Muscle of back (tissue), 13 donors: ENCODE measurements at places on chromosomes 2 and 18. TPM values are rescaled to one million over a fixed set of nuclear protein-coding genes. Genes with fewer than 3 reads are reported as not detected.
A peak's percentile ranks its signal among the peaks of the same experiment; 100 is the strongest.

Gene ZNF516
- polyA plus RNA-seq, result 40.6 TPM

- DNase-seq, result no peak
These were observed 15.5 kb downstream of the ITPRID2 start for GRCh38 chr2:181907057-181907456.

Gene SAG
- polyA plus RNA-seq, result 0.18 TPM

Gene SCYGR4
- not detected for polyA plus RNA-seq

DNA sequence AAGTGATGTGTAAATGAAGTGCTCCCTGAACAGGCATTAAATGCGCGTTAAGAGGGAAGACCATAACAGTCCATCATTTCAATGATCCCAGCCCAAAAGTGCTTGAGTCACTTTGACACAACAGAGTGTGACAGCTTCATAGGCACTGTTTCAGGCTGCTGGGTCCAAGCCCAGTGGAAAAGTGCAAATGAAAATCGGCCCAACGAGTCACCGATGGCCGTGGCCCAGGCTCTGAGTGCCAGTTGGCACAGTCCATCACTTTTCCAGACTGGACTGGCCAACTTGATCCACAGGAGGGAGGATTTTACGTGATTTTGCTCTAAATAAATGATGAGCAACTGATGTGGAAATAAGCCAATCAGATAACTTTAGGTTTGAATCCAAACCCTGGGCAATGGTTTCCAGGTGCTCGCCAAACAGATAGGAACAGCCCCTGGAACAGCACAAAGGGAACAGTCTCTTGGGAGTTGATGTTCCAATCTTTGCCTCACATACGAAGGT is 114.0 kb downstream of the SP3 start:
- DNase-seq, result peak; percentile 77

GRCh38 chr18:21833604-21834298 is 93.2 kb downstream of the MIB1 start:
- DNase-seq, result no peak

Gene TMEM247
- not detected for polyA plus RNA-seq

DNA sequence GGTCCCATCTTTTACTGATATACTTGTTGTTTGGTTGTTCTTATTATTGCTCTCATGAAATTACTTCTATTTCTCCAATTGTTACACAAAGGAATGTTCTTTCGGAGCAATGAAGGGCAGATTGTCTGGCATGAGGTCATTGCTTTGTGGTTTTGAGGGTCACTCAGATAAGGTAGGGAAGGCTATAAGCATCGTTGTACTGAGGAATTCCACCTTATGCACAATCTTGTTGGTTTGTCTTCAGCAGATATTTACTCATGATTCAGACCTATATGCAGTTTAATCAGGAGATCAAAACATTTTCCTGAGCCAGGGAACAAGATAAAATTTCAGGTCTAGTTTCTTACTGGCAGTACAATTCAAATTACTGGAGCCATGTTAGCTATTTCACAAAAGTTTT is 163.0 kb upstream of the SPHKAP start:
- DNase-seq, result no peak

DNA sequence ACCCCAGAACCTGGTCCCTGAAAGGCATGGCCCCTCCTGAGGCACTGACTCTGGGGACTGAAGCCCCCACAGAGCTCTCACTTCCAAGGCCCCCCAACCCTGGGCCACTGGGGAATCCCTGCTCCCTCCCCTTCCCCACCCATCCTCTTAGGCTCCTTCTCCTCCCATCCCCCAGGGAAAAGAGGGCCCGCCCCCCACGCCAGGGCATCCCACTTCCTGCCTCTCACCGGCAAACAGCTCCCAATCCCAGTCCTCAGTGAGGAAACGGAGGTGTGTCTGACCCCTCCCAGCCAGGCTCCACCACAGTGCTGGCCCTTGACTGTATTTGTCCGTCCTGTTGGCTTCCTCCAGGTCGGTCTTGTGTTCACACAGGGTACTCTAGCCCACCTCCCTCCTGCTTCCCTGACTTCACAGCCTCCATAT is 35.0 kb upstream of the PTMA start:
- no peak for DNase-seq

DNA sequence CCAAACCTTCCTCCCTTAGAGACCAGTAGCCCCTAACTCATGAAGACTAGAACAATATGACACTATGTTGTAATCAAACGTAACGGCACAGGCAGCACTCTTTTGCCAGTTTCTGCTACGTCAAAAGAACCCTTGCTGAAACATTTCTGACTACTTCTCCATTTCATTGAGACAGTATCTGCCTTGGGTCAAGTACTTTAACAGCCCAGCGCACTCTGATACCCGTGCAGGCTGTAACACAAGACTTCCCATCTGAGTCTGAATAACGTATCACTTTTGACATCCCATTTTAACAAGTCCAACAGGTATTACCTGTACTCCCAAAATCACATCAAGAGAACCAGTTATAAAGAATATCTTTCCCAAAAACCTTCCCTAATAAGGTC is 38.4 kb downstream of the TBC1D8 start:
- DNase-seq, result no peak

DNA sequence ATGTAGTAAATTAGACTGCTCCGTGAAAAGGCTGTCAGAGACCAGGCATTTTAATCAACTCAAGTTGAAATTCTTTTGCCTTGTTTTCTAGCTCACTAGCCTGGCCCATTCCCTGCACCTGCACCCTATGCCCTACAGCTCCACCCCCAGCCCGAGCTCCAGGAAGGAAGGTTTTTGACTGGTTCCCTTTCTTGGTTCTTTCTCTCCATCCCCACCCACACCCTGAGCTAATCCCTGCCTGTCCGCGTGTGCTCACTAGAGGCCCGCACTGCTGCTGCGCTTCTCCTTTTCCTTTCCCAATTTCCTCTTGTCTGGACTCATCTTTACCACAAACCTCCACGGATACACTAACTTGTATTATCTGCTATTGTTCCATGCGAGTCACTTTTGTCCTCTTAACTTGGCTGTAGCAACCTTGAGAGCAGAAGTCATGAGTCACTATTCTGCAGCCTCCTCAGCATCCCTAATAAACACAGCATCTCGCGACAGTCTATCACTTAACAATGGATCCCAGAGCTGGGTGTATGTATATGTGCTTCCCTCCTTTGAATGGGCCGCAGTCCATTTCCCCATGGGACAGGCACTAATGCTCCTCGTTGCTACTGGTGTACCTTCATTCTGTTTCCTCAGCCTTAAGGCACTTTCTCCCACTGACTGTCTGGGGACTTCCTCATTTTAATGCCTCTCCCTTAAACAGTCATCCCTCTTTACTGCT is 36.5 kb downstream of the COLEC12 start:
- DNase-seq, result peak; percentile 43

Gene FER1L5
- 0.80 TPM for polyA plus RNA-seq

DNA sequence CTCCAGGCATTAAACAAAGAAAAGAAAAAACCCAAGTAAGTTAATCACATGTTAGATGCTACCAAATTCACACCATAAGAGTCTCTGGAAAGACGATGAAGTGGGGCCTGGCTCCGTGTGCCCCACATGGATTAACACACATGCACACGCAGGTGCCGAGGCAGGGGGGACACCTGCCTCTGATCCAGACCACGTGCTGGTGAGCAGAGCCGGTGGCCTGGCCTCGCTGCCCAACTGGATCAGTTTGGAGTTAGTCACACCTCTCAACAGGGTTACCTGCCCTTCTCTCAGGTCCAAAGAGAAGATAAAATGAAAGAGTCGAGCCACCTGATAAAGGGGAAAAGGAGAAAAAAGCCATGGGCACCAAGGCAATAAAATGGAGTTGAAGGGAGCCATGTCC is 40.5 kb downstream of the MRPL35 start:
- no peak for DNase-seq

- DNase-seq, result no peak
These were observed 2.4 kb downstream of the GLS start for GRCh38 chr2:190882856-190883582.

Gene IL36B
- not detected for polyA plus RNA-seq

Gene SPDYA
- polyA plus RNA-seq, result 2.2 TPM

- DNase-seq, result peak; percentile 69
These were observed 1.2 kb downstream of the PIEZO2 start for GRCh38 chr18:11147962-11148679.

- DNase-seq, result no peak
These were observed 450.9 kb upstream of the MYT1L start for GRCh38 chr2:2782007-2782406.

DNA sequence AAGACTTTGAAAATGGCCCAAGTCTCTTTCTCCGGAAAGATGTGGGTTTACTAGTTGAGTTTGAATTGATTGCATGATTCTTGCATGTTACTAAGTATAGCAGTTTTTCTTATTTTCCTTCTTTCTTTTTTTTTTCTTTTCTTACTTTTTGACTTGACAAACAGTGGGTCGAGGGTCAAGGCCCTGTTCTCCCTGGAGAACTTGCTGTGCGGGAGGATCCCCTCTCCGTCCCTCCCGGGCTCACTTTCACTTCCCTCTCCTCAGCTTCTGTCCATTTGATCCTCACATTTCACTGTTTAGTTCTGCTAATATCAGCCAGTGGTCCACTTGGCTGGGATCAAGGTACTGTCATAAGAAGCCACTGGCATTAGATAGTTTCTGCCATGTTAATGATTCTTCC is 767.4 kb downstream of the TDRD15 start:
- DNase-seq, result no peak

DNA sequence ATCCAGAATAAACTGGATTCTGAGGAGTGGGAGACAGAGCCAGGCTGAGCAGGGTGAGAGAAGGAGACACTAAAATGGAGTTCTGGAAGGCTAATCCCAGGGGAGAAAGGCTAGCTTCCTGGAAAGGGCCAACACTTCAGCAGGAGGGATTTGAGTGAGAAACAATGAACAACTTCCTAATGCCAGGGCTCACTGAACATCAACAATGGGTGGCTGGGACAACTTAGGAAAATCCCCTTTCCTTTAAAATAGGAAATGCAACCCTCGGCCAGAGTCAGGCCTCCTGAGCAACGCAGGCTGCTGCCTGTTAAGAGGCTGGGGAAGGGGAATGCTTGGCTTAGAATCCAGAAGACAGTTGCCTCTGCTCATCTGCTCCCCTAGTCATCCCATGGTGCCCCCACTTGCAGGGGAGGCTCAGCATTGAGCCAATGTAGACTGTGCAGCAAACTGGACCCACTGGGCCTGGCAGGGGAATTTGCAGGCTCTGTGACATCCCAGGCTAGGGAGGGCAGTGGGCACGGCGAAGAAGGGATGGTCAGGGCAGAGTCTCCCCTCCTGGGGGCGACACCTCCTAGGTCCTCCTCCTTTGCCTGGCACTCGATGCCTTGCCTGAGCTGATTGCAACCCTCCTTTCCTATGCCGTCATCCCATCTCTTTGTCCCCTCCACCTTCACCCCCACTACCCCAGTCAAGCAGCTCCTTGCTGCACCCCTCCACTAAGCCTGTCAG is 182.5 kb downstream of the TNS1 start:
- DNase-seq, result peak; percentile 49

DNA sequence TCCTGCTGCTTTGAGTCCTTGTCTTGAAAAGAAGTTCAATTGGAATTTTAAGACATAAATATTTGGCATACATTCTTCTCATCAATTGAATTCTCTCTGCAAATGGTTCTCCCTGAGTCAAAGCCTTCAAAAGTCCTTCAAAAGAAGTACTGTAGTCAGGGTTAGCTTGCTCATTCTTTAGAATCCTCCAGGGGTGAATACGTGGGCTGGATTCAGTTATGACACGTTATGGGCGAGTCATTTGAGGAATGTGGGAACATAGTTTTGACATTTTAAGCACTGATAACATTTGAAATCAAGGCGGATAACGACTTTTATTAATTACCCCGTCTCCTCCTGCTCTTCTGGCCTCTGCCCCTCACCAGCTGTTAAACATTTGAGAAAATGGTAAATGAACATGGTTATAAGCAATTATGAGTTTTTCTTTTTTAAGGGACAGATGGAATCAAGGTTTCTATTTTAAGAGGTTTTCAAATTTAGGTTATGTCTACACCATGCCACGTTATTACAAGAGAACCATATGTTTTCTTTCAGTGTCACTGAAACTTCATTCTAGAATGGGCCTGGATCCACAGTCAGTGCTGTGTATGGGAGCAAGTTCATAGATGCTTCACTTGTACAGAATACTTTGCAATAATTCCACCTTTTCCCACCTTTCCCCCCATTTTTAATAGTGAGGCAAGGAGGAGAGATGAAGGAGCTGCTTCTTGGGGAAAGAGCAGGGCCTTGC is 273.1 kb downstream of the TSN start:
- no peak for DNase-seq

GRCh38 chr2:153818242-153818641 is 53.5 kb upstream of the GALNT13 start:
- no peak for DNase-seq

Gene TSPYL6
- 0.08 TPM for polyA plus RNA-seq

DNA sequence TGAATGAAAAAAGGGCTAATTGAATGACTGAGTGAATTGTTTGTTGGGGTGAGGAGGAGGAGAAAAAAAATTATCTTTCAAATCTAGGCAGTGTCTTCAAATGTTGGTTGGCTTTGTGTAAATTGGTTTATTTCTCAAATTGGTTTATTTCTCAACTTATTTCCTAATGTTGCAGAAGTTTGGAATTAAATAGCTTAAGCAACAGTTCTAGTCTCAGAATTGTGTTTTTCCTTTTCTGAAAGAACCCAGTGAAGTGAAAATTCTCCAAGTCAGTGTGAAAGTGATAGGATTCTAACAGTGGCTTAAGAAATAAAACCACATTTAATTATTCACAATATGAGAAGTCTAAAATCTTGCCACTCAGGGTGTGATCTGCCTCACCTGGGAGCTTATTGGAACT is 54.6 kb upstream of the LYPD6B start:
- no peak for DNase-seq

Gene C2orf15
- polyA plus RNA-seq, result 0.71 TPM

Gene PDE11A
- polyA plus RNA-seq, result 0.78 TPM

GRCh38 chr2:219637842-219638185 is 10.4 kb downstream of the SLC4A3 start:
- no peak for DNase-seq

GRCh38 chr18:55509631-55510324 is 78.2 kb downstream of the TCF4 start:
- peak; percentile 47 for DNase-seq

Gene ACOXL
- 0.27 TPM for polyA plus RNA-seq

DNA sequence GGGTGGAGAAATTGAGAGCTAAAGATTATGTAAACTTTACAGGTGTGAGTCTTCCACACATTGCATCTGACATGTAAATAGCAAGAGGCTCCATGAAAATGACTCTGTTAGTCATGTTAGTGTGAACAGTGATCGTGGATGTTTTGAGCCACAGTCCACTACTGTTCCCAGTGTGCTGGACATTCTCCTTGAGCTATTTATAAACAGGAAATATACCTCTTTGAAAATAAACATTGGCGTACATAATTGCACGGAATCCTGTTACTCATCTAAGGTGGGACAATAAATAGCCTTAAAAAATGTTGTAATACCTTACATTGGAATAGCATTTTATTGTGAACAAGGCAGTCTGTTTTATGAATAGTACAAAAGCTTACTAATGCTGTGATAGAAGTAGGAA is 37.0 kb downstream of the LIMS1 start:
- DNase-seq, result no peak

- DNase-seq, result no peak
These were observed 105.4 kb upstream of the LCLAT1 start for GRCh38 chr2:30341500-30342267.

GRCh38 chr2:177165061-177165583 is 47.5 kb upstream of the HNRNPA3 start:
- DNase-seq, result peak; percentile 80

Gene VWA3B
- polyA plus RNA-seq, result 0.81 TPM

- DNase-seq, result no peak
These were observed 1.1 kb downstream of the EEF1B2 start for GRCh38 chr2:206160807-206161179.
